ENCODE measurements at places on chromosomes 12 and 14.

- DNase-seq = no peak
Observed at GRCh38 chr14:41915732-41916131, 309.1 kb downstream of the LRFN5 start.

DNA sequence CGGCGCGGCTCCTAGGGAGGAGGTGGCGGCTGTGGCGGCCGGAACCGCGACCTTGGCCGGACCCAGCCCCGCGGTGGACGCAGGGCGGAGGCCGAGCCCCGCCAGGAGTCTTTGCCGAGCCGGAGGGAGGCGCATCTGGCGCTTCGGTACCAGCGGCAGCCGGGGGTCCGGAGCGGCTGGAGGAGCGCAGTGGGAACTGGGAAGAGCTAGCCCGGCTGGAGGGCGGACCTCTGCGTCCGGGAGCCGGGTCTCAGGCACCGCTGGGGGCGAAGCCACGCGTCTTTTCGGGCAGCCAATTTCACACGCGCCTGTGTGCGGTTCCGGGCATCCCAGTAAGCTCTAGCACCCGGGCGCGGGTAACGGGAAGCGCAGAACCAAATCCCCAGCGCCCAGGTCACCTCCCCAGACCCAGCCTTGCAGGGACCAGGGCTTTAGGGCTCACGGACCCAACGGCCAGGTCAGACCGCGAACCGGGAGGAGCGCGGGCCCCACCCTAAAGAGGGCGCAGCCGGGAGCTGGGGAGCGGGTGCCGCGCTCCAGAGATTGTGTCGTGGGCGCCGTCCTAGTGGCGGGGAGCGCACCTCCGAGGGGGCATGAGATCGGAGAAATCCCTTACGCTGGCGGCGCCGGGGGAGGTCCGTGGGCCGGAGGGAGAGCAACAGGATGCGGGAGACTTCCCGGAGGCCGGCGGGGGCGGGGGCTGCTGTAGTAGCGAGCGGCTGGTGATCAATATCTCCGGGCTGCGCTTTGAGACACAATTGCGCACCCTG lies 89.4 kb downstream of the GALNT8 start:
- no peak for DNase-seq

GRCh38 chr14:32049361-32050088 lies 27.6 kb upstream of the ARHGAP5 start:
- DNase-seq = no peak

DNA sequence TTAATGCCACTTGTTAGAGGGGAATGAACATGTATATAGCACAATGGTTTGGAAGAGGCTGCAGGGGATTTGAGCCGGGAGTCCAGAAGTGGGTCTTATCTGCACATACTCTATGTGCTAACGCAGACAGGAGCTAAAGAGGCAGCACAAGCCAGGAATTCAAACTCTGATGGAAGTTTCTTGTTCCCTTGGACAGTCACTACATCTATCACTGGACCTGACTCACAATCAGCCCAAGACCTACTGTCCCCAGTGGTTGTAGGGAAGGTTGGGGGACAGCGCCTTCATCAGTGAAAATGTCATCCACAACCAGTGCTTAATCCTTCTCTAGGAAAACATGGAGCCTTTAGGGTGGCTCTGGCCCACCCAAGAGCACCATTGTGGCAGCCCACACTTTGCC lies 107.8 kb downstream of the GCH1 start:
- DNase-seq = no peak

DNA sequence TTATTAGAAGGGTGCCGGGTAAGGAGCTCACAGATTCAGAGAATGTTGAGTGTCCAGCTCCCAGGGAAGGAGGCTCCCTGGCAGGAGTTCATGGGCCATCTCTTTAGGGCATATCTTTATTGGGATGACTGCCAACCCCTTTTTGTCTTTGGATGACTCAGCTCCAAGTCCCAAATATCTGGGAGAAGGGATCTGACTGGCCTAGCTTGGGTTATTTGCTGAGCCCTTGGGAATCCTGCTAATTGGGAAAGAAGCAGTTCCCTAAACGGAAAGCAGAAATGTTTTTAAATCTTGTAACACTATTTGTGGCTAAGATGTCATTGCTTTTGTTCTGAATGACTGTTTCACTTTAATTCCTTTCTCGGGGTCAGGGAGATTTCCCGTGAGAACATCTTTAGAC lies 12.6 kb downstream of the DDX55 start:
- DNase-seq = peak; percentile 21

- DNase-seq = no peak
Observed at GRCh38 chr14:91175291-91176201, 61.7 kb downstream of the DGLUCY start.

Data from fibroblast of upper back skin (primary cell).